Hematopoietic multipotent progenitor cell treated with erythropoietin and hydrocortisone succinate and interleukin-3 and kit ligand, for 4 days (in vitro differentiated cells): ENCODE measurements at places on chromosomes 3 and 15.

DNA sequence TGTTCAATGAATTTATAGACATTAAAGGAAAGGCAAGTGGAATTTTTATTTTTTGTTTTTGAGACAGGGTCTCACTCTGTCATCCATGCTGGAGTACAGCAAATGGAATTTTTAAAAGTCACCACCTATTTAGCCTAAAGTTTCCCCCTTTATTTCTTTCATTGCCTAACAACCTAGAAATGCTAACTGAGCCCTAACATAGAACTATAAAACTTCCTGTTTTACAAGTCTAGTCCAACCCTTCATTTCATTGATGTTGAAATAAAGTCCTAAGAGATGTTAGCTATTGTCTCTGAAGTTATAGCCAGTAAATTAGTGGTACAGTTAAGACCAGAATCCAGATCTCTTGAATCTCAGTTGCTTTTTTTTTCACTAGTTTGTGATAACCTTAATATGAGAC is 39.0 kb downstream of the MAPK6 start:
- DNase-seq: peak; percentile 51

GRCh38 chr3:24272875-24273274 is 221.8 kb downstream of the THRB start:
- DNase-seq: no peak

- DNase-seq: no peak
These were observed 39.2 kb upstream of the GOLIM4 start for GRCh38 chr3:168134931-168135330.

- no peak for DNase-seq
These were observed 10.8 kb downstream of the PRICKLE2 start for GRCh38 chr3:64214381-64215018.

GRCh38 chr3:140167600-140168281 is 232.8 kb downstream of the CLSTN2 start:
- no peak for DNase-seq

DNA sequence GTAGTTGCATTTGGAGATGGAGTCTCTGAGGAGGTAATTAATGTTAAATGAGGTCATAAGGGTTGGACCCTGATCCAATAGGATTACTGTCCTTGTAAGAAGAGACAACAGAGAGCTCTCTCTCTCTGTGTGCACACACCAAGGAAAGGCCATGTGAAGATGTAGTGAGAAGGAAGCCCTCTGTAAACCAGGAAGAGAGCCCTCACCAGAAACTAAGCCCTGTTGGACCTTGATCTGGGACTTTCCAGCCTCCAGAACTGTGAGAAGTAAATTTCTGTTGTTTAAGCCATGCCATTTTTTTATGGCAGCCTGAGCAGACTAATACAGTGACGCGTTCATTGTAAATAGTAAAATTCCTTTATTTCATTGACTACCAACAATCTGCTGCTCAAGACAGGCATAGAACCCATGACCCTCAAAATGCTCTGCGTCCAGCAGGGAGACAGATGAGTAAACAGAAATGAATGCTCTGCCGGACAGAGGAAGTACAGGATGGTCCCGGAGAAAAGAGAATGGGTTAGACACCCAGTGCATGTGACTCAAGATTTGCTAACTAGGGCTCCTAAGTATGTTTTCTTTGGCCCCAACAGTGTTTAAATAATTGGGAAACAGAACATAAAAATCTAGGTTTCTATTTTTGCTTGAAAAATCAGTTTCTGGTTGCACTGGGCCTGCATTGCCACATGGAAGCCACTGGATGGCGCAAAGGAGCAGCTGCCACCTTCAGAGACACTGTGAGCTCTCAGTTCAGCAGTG is 37.9 kb upstream of the TNFAIP8L3 start:
- DNase-seq: peak; percentile 43

GRCh38 chr3:70832089-70832833 is 519.8 kb upstream of the MDFIC2 start:
- DNase-seq: no peak

- DNase-seq: no peak
These were observed 145.9 kb downstream of the RORA start for GRCh38 chr15:61083081-61083787.

DNA sequence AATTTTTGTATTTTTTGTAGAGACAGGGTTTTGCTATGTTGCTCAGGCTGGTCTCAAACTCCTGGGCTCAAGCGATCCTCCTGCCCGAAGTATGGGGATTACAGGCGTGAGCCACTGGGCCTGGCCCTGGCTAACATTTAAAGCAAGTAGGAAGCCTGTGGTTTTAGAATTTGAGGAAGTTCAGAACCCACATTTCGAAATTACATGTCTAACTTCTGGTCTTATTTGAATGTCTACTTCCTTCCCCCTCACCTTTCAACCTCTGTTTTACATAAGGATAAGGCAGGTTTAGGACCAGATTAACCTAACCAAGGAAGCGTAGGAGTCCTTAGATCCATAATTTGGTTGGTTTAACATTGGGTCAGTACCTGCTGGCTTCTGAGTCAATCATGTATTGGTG is 120.5 kb upstream of the PROK2 start:
- peak; percentile 86 for DNase-seq

- no peak for DNase-seq
These were observed 92.9 kb downstream of the LRRC3B start for GRCh38 chr3:26715431-26715830.

DNA sequence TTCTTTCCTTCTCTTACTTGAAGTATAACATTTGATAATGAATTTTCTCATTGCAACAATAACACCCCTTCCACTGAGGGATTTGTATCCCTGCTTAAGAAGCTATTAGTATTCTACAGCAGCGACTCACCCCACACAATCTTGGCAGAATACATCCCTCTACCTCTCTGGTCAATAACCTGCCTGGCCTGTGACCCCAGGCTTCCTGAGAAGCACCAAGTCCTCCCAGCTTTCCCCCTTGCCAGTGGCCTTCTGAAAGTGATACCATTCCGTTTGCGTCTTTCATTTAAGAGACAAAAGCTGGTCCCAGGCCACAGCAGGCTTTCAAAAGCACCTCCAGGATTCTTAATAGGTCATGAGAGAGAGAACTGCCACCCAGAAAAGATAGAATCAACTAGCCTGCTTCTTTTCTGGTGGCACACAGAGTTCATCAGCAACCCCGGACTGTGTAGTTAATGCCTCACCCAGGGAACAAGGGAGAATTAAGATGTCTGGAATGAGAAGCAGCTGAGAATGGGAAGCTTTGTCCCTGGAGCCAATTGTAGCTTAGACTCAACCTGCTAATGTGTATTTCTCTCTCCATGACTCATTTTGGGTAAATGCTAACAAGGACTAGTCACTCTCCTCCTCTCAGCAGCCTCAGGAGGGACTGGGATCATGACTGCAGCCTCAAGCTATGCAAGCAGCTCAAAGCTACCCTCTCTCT is 101.0 kb upstream of the CPNE4 start:
- DNase-seq: no peak

GRCh38 chr15:85094685-85095084 is 113.0 kb downstream of the PDE8A start:
- DNase-seq: no peak

- no peak for DNase-seq
These were observed 62.7 kb downstream of the NR2F2 start for GRCh38 chr15:96393209-96393513.

DNA sequence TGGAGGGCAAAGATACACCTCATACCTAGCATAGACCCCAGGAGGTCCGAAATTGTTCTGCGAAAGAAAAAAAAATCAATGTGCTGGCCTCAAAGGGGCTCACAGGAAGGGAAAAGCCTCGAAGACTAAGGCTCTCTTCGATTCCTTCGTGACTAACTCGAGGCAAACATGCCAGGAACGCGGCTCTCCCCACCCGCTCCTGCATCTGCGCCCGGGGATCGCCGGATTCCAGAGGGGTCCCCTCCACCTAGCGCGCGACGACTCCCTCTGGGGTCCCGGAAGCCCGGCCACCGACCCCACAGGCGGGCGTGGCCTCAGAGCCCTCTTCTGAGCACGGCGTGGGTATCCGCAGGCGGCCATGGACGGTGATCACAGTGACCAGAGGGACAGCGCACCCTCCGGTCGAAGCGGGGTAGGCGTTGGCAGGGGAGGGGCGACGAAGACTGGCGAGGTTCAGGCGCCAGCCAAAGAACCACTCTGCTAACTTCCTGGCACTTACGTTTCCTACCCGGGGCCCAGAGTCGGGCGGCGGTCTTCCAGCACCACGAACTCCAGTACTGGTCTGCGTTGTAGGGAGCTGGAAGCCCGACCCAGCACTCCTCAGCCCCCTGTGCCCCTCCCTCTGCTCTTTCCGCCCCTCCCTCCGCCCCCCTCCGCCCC is 515 bp upstream of the EIF3J start:
- DNase-seq: peak; percentile 93

- no peak for DNase-seq
These were observed 234.7 kb downstream of the NFKBIZ start for GRCh38 chr3:102084006-102084405.

DNA sequence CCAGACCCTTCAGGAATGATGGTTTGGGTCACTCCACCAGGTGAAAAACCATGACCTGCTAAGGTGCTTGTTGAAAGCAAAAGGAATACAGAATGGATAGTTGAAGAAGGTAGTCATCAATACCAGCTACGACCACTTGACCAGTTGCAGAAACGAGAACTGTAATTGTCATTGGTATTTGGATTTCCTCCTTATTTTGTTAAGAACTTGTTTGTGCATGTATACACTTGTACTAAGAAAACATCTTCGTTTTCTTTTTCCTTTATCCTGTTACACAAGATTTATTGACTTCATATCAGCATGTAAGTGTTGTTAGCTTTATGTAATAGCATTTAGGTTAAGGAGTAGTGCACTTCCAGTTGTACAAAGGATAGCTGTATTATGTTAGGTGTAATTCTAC is 261.8 kb downstream of the MCTP2 start:
- DNase-seq: no peak

GRCh38 chr3:17412950-17413530 is 329.4 kb downstream of the TBC1D5 start:
- DNase-seq: peak; percentile 84

GRCh38 chr15:38012894-38013293 is 78.5 kb downstream of the TMCO5A start:
- no peak for DNase-seq

- DNase-seq: no peak
These were observed 8.6 kb downstream of the AQP9 start for GRCh38 chr15:58146749-58147148.

DNA sequence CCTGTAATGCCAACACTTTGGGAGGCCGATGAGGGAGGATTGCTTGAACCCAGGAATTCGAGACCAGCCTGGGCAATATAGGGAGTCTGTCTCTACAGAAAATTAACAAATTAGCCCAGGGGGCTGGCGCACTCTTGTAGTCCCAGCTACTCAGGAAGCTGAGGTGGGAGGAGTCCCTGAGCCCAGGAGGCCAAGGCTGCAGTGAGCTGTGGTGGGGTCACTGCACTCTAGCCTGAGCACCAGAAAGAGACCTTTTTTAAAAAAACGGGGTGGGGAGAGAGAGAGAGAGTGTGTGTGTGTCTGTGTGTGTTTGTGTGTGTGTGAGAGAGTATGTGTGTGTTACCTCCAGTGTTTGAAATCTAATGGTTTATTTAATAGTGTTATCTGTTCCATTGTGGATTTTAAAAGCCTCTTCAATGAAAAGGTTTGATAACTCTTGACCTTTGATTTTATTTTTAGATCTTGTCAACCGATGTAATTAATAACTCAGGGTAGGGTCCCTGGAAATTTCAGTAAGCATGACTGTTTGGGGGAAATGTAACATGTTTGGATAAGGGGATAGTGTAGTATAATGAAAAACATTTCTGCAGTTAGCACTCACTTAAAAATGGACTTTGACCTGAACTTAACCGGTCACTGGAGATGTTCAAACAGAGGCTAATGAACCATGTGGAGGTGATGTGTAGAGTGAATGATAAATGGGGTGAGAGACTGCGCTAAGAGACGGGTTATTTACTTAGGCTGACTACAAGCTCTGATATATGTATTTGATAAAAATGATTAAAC is 29.7 kb downstream of the LRCH3 start:
- no peak for DNase-seq
